Osteocyte (in vitro differentiated cells): ENCODE measurements at places on chromosomes 11 and 22. TPM values are rescaled to one million over a fixed set of nuclear protein-coding genes. Genes with fewer than 3 reads are reported as not detected.

Gene DAGLA
- total RNA-seq, result 5.1 TPM in 2 replicates

DNA sequence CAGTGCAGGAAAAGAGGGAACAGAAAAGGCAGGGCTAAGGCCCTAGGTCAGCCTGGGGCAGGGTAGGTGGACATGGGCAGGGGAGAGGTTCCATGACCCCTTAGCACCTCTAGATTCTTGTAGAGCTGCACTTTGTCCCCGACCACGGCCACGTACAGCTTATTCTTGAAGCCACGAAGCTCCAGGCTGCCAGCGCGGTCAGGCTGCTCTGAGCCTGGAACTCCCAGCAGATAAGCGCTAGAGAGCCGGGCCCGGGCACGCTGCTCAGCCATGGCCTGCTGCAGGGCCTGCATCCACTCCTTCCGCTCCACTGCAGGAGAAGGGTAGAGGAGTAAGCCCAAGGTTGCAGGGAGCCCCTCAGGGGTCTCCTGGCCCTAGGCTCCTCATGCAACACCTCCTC lies 36.1 kb upstream of the PDE2A start:
- no peak for DNase-seq

GRCh38 chr11:107259811-107260221 lies 197.8 kb downstream of the CWF19L2 start:
- DNase-seq, result no peak

GRCh38 chr11:119885861-119886567 lies 157.0 kb upstream of the NECTIN1 start:
- DNase-seq, result no peak
